ENCODE measurements at places on chromosomes 1 and 21.
A peak's percentile ranks its signal among the peaks of the same experiment; 100 is the strongest.

DNA sequence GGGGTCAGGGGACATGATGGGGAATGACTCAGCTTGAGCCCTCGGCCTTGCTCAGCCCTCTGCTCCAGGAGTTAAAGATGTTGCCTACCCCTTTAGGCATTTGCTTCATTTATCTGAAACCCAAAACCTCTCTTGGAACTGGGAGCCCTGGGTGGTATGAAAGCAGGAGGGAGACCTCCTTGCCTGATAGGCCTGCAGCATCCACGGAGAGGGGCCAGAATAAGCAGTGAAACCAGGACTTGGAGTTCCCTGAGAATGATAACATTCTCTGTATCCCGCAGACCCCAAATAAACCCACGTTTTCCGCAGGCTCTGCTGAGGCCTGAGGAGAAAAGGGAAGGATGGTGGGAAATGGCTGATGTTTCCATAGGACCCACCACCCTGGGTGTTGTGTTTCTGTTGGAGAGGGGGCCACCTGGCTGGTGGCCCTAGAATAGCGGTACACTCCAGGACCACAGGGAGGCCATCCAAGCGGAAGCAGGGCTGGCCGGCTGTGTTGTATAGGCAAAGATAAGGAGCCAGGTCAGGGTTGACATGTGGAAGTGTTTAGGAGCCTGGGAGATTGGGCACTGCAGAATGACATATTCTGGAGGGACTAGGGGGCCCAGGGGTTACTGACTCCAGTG is 77.4 kb downstream of the FOXD2 start:
- DNase-seq, result no peak

- peak; percentile 26 for DNase-seq
Measured at GRCh38 chr1:218299416-218299815, 14.3 kb downstream of the RRP15 start.

DNA sequence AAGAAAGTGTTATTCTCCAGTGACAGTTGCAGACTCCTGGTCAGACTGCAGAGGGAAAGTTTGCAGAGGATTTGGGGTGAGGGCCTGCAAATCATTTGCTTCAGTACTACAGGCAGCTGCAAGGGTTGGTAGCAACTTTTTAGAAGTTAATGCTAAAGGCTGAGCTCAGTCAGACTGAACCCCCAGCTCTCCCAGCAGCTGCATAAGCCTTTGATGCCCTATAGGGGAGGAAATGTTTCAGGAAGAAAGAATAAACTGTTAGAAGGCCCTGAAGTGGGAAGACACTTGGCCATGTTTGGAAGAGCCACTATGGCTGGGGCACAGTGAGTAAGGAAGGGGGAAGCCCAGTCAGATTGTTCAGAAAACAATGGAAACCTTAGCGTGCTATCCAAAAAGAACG is 383.6 kb downstream of the TTLL7 start:
- DNase-seq, result no peak

DNA sequence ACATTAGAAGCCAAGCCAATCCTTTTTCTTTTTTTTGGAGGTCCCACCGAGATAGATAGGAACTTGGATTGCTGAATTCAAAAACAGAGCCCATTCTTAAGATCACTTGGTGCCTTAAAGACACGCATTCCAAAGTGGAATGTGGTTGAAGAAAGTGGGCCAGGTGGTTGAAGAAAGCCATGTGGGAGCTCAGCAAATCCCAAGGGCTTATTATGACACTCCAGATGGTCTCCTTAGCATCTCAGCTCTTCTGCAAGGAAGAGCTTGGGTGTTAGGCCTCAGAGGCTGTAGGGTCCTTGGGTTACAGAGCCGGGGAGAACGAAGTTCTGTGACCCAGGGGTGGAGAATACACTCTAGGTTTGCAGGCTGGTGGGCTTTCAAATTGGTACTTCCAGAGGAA is 13.5 kb downstream of the TOR3A start:
- DNase-seq, result no peak

- DNase-seq, result no peak
Measured at GRCh38 chr1:151475175-151475574, 15.9 kb upstream of the POGZ start.

GRCh38 chr1:10697621-10698160 is 98.8 kb downstream of the CASZ1 start:
- no peak for DNase-seq

DNA sequence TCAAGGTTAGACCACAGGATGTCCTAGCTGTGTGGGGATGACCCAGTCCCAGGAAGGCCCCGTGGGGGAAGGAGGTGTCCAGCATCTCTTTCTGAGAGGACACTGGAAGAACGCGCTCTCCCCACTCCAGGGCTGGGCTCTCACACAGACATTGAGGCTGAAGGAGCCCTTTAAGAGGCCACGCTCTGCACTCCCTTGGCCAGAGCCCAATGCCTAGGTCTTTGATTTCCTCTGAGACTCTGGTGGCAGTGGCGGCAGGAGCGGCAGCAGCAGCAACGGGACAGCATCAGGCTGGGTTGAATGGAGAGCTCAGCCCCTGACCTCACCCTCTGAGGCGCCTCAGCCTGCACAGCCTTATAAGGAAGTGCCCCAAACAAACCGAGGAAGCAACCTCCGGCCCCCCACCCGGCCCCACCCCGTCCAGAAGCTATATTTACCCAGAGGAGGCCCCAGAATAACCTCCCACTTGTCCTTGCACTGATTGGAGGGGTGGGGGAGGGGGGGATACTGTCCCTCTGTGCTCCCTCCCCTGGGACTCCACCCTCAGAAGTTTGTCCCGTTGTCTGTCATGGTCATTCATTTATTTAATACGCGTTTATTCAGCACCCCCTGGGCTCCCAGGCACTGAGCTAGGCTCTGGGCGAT is 12.3 kb downstream of the NES start:
- no peak for DNase-seq

GRCh38 chr21:37671381-37671780 is 244.9 kb downstream of the KCNJ6 start:
- no peak for DNase-seq

- no peak for DNase-seq
Measured at GRCh38 chr1:209749205-209749604, 6.6 kb upstream of the TRAF3IP3 start.

- no peak for DNase-seq
Measured at GRCh38 chr1:180912211-180912800, 391 bp upstream of the KIAA1614 start.
